ENCODE measurements at places on chromosomes 1 and 21. TPM values are rescaled to one million over a fixed set of nuclear protein-coding genes. Genes with fewer than 3 reads are reported as not detected.

- DNase-seq, result no peak
These were observed 16.7 kb upstream of the TTLL10 start for GRCh38 chr1:1157033-1157365.

- DNase-seq, result no peak
These were observed 514 bp downstream of the S1PR1 start for GRCh38 chr1:101237229-101237837.

- DNase-seq, result no peak
These were observed 53.4 kb downstream of the CD2 start for GRCh38 chr1:116807394-116808199.

GRCh38 chr1:63877816-63878215, 104.0 kb downstream of the ROR1 start:
- peak; percentile 67 for DNase-seq

DNA sequence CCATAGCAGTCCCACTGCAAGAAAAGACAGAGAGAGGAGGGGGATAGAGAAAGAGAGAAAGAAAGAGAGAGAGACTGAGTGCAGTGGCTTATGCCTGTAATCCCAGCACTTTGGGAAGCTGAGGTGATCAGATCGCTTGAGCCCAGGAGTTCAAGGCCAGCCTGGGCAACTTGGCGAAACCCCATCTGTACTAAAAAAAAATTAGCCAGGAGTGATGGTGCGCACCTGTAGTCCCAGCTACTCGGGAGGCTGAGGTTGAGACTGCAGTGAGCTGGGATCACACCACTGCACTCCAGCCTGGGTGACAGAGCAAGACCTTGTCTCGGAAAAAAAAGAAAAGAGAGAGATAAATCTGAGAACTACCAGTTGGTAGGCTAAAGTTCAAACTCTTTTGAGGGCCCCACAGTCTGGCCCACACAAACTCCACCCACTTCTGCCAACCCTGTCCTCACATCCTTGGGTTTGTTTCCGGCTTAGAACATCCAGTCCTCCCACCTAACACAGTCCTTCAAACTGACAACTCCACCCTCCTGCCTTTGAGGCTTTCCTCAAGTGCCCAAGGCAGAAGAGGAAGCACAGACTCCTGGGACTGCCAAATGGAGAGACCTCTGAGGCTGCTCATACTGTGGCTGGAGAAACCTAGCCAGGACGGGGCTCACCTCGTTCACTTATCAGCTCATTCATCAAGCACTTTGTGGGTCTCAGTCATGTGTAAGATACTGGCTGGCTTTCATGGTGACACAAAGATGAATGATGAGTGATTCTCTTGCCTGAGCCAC, 20.1 kb downstream of the TFAP2E start:
- no peak for DNase-seq

GRCh38 chr1:32263744-32264143, 12.7 kb downstream of the LCK start:
- DNase-seq, result no peak

Gene ELF3
- total RNA-seq, result 907 TPM

Gene ZBTB8A
- 4.7 TPM for total RNA-seq

Gene GCSAML
- total RNA-seq, result not detected

Gene KRTAP12-3
- total RNA-seq, result not detected

Gene SH2D2A
- 2.9 TPM for total RNA-seq

Gene CNR2
- total RNA-seq, result not detected

Data from Calu3 (cell line).